Aorta (tissue), 5 donors: ENCODE measurements at places on chromosomes 6 and 20.
A peak's percentile ranks its signal among the peaks of the same experiment; 100 is the strongest.

GRCh38 chr6:370555-370954 is 21.0 kb upstream of the IRF4 start:
- DNase-seq = peak; percentile 58

GRCh38 chr6:49342410-49342809 is 120.6 kb downstream of the MMUT start:
- no peak for DNase-seq

DNA sequence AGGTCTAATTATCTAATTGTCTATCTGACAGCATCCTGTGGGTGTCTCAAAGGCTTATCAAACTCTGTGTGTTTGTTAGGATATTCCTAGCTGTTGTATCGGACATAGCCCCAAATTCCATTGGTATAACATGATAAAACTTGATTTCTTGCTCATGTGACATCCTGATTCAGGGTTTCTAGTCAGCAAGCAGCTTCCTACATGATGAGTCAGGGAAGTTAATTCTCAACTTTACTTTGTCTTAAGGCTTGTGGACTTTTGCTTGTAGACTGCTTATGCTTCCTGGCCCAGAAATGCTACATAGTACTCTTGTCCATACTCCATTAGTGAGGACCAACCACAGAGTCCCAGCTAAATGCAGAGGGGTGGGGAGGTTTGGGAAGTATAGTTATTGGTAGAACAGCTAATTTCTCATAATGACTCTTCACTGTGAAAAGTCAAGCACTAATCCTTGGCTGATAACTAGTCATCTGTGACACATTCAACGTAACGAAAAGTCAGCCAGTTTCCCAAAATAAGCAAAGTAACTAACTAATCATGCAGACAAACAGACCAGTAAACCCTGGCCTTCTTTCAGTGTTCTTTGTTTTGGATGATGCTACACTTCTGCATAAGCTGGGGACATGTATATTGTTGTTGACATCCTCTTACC is 25.8 kb downstream of the NKAIN2 start:
- DNase-seq = no peak

- DNase-seq = no peak
These were observed 1.4 kb upstream of the RALY start for GRCh38 chr20:33992145-33992922.

DNA sequence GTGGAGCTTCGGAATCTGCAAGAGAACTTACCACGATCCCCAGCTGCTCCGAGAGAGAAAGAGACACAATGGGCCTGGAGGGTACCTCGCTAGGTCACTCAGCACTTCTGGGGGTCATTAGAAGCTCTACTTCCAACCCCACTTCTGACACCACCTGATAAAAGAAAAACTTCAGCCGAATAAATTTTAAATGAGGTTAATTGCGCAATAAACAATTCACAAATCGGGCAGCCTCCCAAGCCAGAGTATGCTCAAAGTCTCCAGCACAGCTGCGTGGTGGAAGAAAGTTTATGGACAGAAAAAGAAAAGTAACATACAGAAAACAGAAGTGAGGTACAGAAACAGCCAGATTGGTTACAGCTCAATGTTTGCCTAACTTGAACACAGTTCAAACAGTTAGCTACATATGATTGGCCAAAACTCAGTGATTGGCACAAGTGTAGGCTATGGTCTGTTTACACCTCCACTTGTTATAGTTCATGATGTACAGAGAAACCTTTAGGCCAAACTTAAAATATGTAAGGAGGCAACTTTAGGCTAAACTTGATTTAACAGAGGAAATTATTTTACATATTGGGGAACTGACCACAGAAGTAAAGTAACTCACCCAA is 52.6 kb downstream of the COL11A2 start:
- no peak for DNase-seq

DNA sequence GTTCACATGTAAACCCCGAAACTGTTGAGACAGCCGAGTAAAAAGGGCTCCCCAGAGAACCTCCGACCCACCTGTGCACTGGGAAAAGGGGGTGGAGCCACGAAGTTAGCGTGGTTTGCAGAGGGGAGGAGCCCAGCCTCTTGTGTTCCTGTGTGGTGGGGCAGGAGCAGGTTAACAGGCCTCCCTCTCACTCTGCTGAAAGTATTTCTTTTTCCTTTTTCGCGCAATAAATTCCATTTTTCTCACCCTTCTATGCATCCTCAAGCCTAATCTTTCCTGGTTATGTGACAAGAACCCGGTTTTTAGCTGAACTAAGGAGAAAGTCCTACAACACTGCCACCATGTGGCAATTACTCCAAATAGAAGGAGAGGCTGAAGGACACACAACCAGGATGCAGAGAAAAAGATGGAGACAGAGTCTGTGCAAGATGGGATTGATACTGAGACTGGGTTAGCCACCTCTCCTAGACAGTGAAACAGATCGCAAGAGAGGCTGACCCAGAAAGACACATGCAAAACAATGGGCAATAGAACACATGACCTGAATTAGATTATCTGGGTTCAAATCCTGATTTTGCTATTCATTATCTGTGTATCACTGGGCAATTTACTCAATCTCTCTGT is 168.7 kb upstream of the PRSS16 start:
- DNase-seq = no peak

DNA sequence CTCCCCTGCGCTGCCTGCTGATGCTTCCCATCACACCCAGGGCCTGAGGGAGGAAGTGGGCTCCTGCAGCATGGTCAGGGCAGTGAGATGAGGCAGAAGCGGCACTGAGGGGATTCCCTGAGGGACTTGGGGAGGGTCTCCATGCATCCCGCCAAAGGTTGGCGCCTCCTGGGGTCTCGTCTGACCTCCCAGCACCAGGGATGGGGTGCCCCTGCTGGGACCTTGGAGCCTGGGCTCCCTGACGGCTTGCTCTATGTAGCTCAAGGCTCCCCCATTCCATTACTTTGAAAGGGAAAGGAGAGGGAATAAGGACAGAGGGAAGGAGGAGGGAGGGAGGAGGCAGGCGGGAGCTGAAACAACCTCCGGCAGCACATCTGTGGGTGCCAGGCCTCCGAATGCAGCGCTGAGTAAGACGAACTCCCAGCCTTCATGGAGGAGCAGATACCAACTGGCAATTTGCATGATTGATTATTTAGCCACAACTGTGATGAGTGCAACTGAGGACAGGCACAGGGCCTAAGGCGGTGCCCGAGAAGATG is 259.3 kb downstream of the ERMARD start:
- DNase-seq = no peak

GRCh38 chr20:49993301-49993751 is 10.5 kb downstream of the SNAI1 start:
- DNase-seq = no peak

DNA sequence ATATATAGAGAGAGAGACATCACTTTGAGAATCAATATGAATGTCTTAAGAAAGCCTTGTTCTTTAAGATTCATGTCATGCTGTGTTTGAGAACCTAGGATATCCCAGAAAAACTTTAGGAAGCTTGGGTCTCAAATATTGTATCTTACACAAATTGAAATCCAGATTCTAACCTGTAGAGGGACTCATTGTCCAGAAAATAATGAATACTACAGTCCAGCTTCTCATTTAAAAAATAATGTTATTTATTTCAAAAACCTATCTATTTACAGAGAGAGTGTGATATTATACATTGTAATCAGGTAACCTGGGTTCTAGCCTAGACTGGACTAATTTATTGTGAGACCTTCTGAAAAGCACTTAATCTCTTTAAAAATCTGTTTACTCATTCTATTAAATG is 4.2 kb downstream of the RFX6 start:
- DNase-seq = no peak

DNA sequence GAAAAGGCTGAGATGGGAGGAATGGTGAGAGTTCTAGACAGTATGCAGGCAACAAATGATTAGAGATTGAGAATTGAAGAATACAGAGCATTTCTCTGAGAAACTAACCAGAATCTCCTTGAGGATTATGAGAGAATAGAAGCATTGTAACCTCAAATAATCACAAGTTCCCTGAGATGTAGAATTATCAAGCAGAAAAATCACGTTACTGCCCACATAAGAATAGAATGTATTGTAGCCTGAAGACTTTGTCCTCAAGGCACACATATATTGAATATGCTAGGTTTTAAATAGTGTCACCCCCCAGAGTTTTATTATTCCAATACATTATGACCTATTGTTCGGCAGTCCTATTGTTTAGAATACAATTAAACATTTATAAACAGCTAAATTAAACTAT is 57.2 kb downstream of the CNKSR3 start:
- no peak for DNase-seq

DNA sequence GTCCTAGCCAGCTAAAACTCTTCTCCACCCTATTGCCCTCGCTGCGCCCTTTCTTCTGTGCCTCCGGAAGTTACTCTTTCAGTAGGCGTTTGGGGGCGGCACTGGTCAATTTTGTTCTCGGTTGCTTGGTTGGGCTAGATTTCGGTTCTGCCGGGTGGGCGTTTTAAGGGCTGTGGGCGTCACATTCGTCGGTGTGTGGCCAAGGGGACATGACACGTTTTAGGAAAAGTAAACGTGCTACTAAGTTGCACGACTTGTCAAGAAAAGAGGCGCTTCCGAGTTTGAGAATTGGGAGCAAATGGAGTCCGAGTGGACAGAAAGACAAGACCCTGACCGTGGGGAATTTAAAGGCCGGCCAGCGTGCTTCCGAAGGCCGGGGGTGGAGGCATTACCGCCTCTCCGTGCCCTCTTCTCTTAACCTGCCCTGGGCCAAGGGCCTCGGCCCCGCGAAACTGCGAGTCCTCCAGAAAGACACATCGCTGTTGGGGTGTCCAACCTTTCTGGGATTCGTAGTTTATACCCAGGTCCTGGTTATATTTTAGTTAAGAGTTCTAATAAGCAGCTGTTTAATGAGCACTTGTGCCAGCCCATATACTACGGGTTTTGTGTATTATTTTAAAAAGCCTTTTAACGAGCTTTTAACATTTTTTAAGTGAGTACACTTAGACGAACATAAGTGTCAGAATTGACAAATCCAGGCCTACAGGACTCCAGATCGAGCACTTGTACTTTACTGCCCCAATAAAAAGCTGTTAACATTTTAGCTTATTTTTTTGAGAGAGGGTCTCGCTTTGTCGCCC is 664 bp upstream of the BAG6 start:
- peak; percentile 92 for DNase-seq

- DNase-seq = no peak
These were observed 132.6 kb upstream of the ASCC3 start for GRCh38 chr6:101013612-101014195.

DNA sequence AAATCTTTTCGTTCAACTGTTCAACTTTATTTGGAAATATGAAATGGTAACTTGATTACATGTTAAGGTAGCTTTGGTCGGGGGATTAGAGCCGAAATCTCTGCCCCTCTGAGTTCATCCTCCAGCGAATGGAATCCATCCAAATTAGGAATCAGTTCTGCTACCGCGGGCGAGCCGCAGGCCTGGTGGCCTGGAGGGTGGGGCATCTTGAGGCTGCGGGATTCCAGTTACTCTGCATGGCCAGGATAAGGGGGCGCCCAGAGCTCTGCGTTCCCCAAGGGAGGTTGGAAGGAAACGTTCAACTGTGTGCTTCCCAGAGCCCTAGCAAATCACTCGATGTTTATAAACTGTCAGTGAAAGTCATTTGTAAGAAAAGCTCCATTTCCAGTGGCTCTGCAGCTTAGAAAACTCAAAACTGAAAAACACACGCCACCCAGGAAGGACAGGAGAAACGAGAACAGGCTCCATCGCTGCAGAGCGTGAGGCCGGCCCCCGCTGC is 262.2 kb downstream of the TAF4 start:
- DNase-seq = no peak

GRCh38 chr6:24287239-24287638 is 70.6 kb downstream of the DCDC2 start:
- no peak for DNase-seq

- DNase-seq = no peak
These were observed 10.8 kb upstream of the TAAR1 start for GRCh38 chr6:132669690-132670291.

- no peak for DNase-seq
These were observed 29.8 kb downstream of the SYCP2 start for GRCh38 chr20:59903621-59904020.

GRCh38 chr6:14209000-14209399 is 91.4 kb downstream of the CD83 start:
- DNase-seq = no peak

DNA sequence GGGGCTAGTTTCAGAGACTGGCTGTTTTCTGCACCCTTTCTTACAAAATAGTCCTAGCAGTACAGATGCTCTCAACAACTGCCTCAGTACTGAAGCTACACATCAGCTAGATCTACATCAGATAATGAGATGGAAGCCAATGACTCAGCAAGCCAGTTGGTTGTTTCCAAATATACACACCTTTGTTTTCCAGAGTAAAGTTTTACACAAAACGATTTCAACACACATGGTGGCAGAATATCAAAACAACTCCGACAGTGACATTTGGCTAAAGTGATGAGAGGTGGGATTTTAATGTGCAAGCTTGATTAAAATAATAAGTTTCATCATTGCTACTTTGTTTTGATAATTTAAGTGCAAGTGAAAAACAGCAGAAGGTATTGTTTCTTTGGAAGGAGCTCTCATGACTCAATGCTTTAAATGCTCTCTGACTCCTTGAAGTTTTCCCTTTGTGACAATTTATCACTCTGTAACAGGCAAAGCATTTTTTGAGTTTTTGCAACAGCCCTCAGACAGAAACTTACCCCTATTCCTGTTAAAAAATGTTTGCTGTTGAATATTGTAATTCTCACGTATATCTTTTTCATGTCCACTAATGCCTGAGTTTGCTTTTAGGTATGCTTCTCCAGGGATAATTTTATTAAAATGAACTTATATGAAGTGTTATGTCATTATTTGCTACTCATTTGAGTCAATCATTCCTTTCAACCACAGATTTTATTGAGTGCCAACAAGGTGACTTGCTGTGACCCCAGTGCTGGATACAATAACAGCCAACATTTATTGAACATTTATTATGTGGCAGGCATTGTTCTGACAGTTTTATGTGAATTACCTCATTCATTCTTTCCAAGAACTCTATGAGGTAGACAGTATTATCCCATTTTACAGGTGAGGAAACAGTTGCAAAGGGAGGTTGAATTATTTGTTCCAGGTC is 882.0 kb downstream of the TFAP2A start:
- DNase-seq = no peak

DNA sequence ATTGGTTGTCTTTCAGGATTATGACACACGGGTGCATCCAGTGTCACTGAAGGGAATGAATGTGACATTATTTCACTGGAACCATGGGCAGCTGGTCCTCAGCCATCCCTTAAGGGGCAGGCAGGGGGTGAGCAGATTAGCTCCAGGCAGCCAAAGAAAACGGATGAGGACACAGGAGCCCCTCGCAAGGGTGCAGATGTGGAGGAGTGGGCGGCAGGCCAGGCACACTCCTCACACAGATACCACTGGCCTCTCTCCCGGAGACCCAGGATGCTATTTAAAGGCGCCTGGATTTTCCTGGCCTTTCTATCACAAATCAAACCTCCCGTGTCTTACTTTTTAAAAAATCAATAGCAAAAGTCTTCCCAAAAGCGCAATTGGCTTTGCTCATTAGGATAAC is 210.4 kb downstream of the TAF4 start:
- no peak for DNase-seq
